ENCODE measurements at places on chromosomes 4 and X.

DNA sequence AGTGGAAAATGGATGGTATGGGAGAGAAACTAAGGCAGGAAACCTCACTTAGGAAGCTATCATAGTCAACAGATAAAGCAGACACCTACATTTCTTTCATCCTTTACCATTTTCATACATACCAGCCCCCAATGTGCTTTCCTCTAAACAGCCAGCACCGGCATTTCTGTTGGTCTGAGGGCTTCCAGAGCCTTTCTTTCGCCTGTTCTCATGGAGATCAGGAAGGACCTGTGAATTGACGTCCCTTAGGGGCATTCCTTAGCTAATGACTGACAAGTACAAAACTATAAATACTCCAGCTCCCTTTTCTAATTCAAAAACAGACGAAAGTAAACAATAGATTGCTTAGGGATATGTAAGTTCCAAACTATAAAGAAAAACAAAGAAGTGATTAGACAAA is 215.5 kb upstream of the CNKSR2 start:
- no peak for DNase-seq

GRCh38 chr4:83340692-83341343 is 6.2 kb upstream of the HPSE start:
- DNase-seq = no peak

GRCh38 chr4:185221912-185222311 is 12.5 kb downstream of the SNX25 start:
- DNase-seq = no peak

DNA sequence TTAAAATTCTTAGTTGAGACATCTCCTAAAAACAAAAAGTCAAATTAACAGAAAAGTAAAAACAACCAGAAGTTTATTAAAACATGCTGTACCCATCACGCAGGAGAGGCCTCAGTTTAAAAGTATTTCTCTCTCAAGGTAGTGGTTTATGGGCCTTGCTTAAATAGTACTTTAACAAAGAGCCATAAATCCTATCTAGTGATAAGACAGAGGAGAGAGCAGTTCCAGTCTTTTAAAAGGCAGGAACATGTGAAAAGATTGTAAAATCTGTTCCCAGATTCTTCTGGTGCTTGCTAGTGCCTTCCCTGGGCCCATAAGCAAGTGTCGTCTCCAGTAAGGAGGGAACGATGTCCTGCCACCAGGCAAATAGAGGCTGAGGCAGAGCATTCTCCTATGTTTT is 476.3 kb upstream of the ADGRL3 start:
- DNase-seq = no peak

DNA sequence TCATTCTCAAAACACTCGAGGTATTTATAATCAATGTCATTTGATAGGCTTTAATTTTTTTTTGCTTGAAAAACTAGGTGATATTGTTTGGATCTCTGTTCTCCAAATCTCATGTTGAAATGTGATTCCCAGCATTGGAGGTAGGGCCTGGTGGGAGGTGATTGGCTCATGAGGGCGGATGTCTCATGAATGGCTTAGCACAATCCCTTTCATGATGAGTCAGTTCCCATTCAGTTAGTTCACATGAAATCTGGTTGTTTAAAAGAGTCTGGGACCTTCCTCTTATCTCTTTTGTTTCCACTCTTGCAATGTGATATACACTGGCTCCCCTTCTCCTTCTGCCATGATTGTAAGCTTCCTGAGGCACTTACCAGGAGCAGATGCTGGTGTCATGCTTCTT is 638.7 kb downstream of the DMD start:
- DNase-seq = no peak

DNA sequence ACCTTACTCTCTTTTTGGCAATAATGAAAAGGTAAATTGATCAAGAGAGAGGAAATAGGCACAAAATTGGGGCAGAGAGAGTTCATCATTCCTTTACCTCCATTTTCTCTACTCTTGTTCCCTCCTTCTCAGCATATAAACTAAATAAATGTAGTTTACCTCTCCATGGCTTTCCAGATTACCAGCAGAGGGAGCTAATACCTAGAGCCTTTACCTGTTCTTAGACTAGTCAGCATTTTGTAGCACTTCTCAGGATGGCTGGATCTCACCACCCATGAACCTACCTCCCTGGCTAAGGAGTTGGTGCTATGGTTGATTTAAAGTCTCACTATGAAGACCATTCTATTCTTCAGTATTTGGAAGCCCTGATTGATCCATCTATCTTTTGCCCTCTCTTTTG is 15.7 kb downstream of the OFD1 start:
- no peak for DNase-seq

DNA sequence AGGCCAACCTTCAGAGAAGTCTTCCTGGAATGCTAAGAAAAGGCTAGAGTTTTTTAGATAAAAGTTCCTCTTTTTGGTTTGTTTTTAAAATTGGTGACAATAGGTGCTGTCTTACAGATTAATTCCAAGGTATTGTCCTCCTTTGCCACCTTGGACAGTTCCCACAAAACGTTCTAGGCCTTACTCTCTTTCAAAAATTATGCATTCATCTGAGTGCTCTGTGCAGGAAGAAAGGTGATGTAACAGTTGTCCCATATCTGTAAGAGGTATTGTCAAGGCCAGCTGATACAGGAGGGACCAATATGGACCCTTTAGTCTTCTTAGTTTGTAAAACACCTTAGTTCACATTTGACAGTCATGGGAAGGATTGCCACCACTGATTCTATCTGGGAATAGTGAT is 15.9 kb upstream of the CXCL5 start:
- DNase-seq = no peak

- no peak for DNase-seq
These were observed 124.3 kb upstream of the PDE5A start for GRCh38 chr4:119752936-119753335.

DNA sequence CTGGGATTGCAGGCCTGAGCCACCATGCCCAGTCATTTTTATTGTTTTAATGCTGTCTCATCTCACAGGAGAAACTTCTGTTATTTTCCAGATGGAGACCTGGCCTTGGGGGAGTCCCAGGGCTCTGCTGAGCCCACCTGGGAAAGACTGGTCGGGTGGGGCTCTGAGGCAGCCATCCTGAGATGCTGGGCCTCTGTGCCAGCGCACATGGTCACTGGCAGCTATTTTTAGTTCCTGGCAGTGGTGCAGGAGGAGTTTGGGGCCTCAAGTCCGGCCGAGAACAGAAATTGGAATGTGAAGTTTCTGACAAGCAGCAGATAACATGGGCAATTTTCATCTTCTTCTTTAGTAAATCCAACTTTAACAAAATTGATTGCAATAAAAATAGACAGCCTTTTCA is 44.5 kb downstream of the SORCS2 start:
- DNase-seq = no peak

DNA sequence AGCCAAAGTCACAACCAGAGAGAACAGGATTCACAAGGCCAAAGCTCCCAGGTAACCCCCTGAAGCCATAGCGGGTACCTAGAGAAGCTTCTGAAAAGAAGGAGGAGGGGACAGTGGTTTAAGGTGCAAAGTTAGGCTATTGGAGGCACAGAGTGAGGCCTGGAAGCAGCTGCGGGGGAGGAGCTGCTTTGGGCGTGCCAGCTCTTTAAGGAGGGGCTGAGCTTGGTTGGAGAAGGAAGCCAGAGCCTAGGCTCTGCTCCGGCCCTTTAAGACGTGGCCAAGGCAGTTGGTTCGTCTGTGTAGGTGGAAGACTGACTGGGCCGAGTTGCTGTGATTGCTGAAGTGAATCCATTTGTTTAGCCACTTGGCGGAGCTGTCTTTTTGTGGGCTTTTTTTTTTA is 1.5 kb downstream of the KLF8 start:
- DNase-seq = peak; percentile 56

- no peak for DNase-seq
These were observed 1.0 kb upstream of the USP27X start for GRCh38 chrX:49878128-49878833.

GRCh38 chr4:77124576-77124975 is 32.4 kb upstream of the CCNG2 start:
- DNase-seq = no peak

DNA sequence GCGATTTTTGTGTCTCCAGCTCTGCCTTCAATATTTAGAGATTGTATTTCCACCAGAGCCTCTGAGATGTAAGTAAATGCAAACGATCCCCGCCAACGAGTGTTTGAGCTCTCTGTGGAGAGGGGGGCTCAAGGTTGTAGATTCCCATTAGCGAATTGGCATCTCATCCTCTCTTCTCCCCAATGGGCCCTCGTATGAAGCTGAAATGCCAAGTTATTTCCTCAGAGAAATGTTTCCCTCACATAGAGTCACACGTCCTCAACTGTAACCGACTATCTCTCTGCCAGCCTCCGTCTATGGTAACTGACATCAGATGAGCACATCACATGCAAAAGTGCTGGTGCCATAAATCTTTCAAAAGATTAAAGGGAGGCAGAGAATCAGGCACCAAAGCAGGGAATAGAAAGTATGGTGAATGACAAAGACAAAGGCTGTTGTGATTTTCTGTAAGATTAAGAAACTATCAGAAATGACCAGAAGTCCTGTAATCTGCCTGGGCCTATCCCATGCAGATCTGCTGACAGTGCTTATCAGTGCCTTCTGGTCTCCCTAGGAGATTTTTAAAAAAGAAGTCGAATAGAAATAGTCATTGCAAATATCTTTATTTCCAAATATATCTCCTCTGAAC is 157.1 kb downstream of the PDGFRA start:
- no peak for DNase-seq

DNA sequence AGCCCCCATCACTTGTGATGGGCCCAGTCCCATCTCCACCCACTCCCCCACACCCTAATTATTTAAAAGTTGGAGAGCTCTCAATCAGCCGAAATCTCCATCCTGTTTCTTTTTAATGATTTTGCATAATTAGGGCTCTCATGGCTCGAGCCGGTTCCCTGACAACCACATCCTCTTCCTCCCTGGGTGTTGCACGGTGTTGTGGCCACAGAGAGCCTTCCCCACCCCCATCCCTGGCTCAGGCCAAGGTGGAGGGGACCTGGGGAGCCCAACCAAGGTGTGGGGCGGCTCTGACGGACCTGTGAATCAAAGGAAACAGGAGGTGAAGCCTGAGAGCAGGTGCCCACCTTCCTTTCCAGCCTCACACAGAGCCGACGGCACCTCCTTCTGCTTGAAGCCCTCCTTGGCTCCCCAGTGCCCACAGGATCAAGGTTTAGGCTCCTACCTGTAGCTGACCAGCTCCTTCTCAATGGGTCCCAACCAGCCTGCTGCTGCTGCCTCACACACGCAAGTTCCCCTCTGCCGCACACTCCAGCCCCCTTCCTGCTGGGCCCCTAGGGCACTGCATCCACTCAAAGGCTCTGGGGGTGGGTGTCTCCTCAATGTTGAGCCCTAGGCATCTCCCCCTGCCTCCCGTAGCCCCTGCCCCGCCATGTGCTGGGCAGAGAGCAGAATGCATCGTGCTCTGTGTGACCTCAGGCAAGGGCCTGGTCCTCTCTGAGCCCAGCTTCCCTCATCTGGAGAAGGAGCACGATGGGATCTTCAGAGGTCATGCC is 68.7 kb downstream of the WFS1 start:
- DNase-seq = no peak

DNA sequence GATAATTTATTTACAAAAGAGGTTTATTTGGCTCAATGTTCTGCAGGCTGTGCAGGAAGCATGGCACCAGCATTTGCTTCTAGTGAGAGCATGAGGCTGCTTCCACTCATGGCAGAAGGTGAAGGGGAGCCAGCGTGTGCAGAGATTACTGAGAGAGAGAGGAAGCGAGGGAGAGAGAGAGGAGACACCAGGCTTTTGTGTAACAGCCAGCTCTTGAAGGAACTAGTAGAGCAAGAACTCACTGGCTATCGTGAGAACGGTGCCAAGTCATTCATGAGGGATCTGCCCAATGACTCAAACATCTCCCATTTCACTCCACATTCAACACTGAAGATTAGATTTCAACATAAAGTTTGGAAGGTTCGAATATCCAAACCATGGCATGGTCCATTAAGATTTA is 12.7 kb downstream of the GUCY1A1 start:
- DNase-seq = no peak

DNA sequence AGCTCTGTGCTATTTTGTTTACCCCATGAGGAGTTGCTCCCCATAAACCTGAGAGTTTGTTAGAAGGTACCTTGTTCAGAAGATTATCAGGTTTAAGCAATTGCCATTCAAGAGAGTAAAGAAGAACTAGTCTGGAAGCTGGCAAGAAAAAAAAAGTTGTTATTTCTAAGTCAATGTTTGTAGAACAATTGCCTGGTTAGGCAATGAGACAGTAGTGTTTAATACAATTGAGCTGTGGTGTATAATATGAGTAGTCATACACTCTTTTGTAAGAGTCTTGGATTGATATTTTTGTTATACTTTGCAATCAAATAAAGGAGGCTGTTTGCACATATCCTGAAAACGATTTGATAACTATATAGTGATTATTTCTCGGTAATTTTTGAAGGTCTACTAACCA is 44.7 kb downstream of the GALNT7 start:
- DNase-seq = no peak

DNA sequence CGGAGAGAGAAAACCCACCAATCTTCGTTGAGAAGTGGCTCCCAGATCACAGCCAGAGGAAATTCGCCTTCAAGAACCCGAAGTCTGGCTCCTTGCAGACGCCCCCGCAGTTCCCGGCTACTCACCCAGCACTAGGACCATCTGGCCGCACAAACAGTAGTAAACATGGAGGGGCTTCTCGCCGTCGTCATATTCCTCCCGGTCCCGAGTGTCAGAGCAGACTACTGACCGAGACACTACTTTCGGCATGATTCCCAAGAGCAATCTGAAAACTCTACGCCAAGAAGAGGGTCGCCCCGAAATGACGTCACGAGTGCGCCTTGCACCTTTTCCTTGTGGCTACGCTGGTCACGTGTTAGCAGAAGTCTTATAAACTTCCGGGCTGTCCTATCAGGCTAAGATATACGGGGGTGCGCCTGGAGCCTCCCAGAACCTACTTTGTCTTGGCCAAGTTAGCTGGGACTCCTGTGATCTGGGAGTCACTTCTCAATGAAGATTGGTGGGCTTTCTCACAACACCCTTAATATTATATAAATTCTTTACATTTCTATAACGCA is at the start of gene STEEP1:
TSS of gene STEEP1 (minus strand) at position 303 of the 557 bp plus-strand sequence. CDS start at position 249, 54 bp downstream.
- peak; percentile 59 for DNase-seq

GRCh38 chr4:8786166-8786565 is 85.5 kb downstream of the HMX1 start:
- DNase-seq = no peak

GRCh38 chrX:456551-457291 is 70.0 kb upstream of the PPP2R3B start:
- DNase-seq = no peak

GRCh38 chrX:136735601-136736000 is 45.1 kb downstream of the ARHGEF6 start:
- DNase-seq = no peak

- no peak for DNase-seq
These were observed 6.0 kb downstream of the HPSE start for GRCh38 chr4:83328521-83329187.
